Activated gamma-delta T cell treated with anti-CD3 and anti-CD28 coated beads, Interleukin-2, amount 50 U/mL, for 16 hours (primary cell): ENCODE measurements at places on chromosomes 6 and 20.

- no peak for DNase-seq
Measured at GRCh38 chr6:34346175-34347119, 46.0 kb downstream of the NUDT3 start.

- no peak for DNase-seq
Measured at GRCh38 chr6:100179576-100179975, 185.6 kb upstream of the MCHR2 start.

DNA sequence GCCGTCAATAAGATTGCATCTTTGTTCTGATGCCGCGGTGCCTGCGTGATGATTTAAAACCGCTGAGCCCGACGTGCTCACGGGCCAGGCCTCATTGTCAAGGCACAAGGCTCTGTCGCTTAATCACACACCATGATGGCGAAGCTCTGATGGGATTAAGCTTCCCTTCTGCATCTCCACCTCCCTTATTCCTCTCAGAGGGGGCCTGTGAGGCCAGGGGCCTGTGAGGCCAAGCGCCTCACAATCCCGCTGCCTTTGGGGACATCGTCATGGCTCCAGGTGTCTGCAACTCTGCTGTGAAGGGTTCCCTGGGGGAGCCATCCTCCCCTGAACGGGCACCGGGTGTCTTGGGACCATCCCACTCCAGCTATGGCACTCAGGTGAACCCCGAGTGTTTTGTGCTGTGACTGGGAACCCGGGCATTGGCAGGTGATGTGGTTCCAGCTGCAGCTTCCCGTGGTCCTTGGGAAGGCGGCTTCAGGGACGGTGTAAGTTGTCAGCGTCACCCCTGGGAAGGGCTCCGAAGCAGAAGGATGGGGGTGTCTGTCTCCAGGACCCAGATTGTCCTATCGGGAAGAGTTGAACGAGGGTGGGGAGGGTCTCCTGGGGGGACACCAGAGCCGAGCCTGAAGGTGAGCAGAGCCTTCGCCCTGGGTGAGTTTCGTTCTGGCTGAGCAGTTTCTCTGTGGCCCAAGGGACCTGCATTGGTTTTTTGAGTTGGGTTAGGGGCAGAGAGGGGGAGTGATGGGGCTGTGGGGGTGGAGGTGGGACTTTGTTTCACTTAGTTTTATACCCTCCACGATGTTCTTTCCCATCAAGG is 18.0 kb upstream of the BHLHE23 start:
- no peak for DNase-seq

DNA sequence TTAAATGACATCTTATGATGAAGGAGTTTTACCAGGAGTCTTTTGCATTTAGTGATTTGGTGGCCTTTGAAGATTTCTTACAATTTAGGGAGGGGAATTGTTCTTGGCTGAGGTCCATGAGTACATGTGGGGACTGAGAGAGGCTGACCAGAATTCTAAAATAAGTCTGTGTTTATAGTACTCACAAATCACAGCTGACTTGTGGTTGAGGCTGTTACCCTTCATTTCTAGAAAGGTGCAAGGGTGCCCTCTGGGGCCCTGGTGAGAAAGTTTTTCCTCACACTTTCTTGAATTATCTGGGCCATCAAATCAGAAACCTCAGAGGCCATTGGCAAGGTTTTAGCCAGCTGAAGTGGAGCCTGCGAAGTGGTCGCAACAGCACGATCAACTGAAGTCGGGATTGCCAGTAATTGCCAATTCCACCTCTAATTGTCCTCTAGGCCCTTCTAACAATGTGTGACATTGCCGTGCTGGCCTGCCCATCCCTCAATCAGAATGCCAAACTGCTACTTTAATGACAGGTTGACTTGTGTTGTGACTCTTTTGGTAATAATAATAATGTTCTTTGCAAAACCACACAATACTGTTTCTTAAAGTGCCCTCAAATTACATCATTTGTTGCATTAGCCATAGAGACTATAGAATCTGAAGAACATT is 221.6 kb downstream of the OGFRL1 start:
- no peak for DNase-seq

DNA sequence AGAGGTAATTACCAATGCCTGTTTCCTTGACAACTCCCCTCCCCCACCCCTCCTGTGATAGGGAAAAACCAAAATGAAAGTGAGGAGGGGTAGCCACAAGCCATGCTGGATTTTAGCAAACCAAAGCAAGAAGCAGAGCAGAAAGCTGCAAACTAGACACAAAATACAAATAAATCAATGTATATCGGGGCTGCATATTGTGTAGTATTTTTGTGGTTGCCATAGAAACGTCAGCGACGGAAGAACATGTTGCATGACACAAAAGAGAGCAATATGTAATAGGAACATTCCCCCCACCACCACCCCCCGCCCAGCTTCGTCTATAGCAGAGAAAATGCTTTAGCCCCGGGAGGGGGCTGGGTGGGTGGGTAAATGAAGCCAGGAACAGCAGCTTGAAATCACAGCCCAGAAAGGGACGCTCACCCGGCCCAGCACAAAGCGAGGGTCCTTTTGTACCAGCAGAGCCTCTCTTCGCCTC is 548 bp downstream of the AGPAT4 start:
- DNase-seq: no peak

DNA sequence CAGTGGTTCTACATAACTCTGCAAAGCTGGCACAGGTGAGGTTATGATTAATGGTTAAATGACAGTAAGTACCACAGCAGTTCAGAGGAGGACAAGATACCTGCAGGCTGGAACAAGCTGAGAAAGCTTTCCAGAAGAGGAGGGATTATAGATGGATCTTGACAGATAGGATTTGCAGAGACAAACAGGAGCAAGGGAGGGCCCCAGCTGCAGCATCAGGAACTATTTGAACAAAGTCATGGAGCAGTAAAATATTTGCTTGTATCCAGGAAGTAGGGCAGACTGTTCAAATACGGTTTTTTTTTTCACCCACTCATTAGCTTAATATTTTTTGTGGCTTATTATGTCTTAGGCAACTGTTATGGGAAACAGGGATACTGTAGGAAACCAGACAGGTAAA is 144.4 kb upstream of the MAN1A1 start:
- DNase-seq: no peak

GRCh38 chr6:157438611-157439111 is 57.7 kb downstream of the ZDHHC14 start:
- no peak for DNase-seq

GRCh38 chr6:21193790-21194475 is 399.6 kb upstream of the SOX4 start:
- no peak for DNase-seq

GRCh38 chr6:35183281-35183680 is 30.5 kb upstream of the SCUBE3 start:
- DNase-seq: no peak

GRCh38 chr6:73349311-73349710 is 4.8 kb downstream of the DPPA5 start:
- DNase-seq: no peak

DNA sequence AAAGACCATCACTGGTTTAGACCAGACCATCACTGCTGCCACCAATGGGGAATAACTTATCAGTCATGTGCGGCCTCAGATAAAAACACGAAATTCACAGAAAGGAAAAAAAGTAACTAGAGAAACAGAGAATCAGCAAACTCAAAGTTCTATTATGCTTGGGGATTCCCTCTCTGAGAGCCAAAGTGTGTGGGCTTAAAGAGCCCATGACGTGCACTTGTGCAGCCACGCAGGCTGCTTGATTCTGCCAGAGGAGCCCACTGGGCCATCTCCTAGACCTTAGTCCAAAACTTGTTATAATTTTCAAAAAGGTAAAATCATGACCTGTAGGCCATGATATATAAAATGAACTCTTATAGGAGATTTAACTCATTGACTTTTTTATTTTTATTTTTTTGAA is 15.2 kb downstream of the RAB44 start:
- no peak for DNase-seq

- no peak for DNase-seq
Measured at GRCh38 chr6:130778946-130779657, 48.1 kb upstream of the SMLR1 start.

- DNase-seq: no peak
Measured at GRCh38 chr20:63542031-63542559, 4.9 kb upstream of the PTK6 start.

GRCh38 chr6:53306819-53307347 is 41.9 kb downstream of the ELOVL5 start:
- DNase-seq: no peak

DNA sequence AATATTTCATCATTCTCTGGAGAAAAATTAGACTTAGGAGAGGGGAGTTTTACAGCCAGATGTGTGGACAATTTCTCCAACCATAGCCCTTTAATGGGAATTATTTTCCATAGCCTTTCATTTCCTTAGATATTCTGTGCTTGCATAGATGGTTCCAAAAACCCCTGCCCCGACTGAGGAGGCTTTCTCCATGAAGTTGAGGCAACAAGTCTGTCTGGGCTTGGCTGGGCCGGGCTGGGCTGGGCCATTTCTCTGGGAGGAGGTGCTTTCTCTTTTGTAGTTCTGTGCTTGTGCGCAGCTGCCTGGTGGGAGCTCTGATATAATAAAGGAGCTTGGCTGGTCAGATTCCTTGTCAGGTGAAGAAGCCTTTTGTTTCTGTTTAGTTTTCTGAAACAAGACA is 71.4 kb downstream of the SOBP start:
- no peak for DNase-seq

DNA sequence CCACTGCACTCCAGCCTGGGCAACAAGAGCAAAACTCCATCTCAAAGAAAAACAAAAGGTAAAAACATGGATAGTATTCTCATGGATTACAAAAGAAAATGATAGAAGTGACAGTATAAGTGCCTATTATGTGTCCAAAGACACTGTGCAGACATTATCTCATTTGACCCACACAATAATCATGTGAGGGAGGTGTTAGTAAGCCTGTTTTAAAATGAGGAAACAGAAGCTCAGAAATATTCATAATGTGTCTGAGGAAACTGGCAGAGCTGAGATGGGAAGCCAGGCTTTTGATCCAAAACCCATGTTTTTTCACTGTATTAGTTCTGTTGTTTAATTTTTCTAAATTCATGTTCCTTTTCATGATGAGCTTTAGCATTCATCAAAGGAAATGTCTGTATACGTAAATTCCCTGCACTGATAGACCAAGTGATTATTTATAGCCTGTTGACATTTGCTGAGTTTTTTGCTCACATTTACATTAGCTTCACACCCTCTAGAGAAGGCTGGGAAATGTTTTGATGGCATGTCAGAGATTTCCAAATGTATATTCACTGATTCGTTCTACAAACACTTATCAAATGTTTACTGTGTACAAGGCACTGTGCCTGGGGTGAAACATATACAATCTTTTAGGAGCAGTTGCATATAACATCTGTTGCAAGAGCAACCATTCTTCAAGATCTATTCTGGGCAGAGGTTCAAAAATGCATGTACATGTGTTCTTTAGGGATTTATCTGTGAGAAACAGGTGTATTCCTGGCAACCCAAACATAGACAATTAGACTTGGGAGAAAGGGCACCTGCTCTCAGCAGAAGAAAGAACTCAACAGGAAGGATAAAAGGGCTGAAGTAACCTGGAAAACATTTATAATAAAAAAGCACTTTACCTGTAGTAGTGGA is 331.5 kb downstream of the SAMD5 start:
- no peak for DNase-seq

DNA sequence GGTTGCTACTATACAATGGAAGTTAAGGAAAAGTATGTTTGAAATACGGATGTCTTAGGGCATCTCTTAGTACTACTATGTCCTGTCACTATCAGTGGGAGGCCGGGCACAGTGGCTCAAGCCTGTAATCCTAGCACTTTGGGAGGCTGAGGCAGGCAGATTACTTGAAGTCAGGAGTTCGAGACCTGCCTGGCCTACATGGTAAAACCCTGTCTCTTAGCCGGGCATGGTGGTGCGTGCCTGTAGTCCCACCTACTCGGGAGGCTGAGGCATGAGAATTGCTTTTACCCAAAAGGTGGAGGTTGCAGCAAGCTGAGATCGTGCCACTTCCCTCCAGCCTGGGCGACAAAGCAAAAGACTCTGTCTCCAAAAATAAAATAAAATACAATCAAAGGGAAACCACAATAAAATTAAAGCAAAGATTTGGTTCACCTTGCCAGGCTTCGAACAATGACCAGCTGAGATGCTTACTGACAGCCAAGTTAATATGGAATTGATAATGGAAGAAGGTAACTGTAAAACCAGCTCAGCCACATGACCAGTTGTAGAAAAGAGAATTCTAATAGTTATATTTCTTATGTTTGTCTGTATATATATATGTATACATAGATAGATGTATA is 6.5 kb downstream of the CD24 start:
- no peak for DNase-seq

DNA sequence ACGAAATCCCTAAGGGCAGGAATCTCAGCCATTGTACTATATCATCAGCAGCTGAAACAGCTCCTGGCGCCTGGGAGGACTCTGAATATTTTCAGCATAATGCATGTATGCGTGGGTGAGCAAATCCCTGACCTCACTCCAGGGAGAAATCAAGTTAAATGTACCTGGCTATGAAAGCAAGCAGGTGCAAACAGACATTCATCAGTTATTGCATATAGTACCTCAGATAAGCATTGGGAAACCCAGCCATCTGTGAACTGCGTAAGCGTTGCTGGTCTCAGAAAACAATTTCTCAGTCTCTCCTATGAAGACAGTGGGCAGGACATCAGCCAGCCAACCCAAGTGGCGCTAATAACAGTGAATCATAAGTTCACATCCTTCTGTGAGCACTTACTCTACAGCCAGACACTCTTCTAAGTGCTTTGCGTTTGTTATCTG is 622.6 kb downstream of the EPM2A start:
- no peak for DNase-seq

- DNase-seq: no peak
Measured at GRCh38 chr6:8436966-8437365, 1.6 kb upstream of the SLC35B3 start.

DNA sequence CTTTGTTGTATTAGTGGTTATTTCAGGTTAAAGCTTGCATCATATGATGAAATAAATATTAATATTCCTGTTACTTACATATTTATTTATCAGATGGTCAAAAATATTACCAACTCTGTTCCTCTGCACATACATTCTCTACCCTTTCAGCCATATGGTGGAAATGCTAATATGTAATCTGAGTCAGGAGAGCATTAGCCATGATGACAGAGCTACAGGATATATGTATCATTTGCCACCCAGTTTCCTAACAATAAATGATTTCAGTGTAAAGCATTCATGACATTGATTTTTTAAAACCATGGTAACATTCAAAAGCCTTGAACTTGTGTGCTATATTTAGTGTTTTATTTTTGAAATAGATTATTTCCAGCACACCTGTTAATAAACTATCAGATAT is 16.6 kb downstream of the POPDC3 start:
- no peak for DNase-seq
